ENCODE measurements at places on chromosomes 12 and 14.

- no peak for DNase-seq
These were observed 73.4 kb downstream of the GAS2L3 start for GRCh38 chr12:100646896-100647295.

DNA sequence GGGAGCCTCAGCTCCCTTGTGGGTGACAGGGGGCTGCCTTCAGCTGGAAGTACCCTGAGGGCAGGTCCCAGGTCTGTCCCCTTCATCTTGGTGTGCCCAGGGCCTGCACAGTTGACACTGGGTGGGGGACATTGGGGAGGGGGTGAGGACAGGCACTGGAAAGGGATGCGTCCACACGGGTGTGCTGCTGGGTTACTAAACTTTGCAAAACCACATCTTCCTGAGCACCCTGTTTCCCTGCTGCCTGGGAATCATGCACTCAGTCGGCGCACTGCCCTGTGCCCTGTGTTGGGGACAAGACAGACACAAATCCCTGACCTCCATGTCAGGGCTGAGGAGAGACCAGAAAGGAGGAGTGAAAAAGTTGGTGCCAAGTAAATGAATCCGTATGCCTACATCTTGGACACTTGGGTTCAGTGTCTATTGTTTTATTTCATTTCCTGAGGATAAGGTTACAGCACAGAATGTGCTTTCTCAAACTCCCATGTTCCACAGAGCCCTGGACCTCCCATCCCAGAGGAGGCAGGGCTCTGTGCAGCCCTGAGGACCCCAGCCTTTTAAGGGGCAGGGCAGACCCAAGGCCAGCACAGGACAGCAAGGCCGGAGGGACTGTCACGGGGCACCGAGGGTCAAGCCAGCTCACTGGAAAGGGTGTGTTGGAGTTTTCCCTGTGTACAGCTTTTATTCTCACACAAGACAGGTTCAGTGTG, 2.9 kb upstream of the SLC25A29 start:
- DNase-seq: no peak

DNA sequence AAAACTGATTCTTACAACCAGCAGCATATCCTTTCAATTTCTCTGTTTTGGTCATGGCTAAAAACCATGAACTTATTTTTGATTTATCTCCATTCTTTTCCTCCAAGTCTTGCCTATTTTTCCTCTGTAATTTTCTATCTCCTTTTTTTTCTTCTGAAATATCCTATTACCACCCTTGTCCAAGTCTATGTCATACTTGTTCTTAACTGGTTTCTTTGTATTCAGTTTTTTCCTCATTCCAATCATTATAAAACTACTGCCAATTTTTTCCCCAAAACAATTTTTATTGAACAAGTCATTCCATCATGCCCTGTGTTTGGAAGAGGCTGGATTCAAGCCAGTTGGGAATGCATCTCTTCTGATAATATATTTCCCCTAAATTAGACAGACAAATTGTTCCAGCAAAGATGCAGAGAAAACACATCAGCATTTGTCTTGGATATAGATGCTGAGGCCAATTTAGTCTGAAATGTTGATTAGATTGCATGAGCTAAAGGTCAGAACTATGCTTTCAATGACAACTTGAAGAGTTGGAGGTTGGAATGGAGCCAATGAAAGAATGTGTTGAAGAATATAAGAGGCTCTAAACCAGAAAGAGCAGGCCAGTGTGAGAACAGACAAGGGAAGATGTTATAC, 30.7 kb downstream of the OTOGL start:
- DNase-seq: no peak

DNA sequence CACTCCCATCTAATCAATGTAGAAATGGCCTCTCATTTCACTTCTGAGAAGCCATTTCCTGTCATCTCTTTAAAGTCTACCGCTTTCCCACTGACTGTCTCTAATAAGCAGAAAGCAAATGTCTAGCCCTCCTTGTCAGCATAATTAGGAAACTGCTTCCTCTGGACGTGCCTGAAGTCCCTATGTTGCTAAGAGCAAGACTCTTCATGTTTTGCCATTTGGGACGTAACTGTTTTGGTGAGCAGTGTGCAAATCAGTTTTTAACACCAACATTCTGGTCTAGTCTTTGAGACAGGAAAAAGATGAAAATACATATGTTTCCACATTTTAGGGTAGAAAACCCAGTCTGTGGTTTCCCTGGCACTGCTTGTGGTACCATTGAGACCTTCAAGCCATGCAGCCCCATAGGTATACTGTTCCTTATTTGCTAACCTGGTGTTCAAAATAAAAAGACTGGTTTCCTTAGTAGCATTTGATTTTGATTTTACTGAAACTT, 22.2 kb downstream of the IFNG start:
- DNase-seq: no peak

DNA sequence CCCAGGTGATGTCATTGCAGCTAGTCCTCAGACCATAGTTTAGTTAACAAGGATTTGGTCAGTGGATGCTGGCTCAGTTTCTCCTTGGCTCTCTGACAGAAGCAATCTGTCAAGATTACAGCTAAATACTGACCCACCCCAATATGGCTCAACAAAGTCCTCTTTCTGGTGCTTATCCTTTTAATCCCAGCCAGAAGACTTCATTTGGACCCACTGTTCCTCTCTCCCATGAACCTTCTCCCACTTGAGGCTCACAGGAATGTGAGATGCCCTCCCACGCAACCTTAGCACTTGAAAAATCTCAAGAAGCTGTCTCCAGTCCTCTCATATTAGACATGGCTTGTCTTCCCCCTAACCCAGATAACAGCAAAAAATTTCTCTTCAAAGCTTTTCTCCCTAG, 47.7 kb downstream of the C12orf50 start:
- no peak for DNase-seq

GRCh38 chr14:66575014-66575413, 67.1 kb downstream of the GPHN start:
- no peak for DNase-seq

- no peak for DNase-seq
These were observed 7.9 kb downstream of the WDR89 start for GRCh38 chr14:63633801-63634200.

Measured in activated naive CD4-positive, alpha-beta T cell (primary cell).